Omental fat pad (tissue), 4 donors: ENCODE measurements at places on chromosomes 4 and X. TPM values are rescaled to one million over a fixed set of nuclear protein-coding genes. Genes with fewer than 3 reads are reported as not detected.

Gene DCLK2
- total RNA-seq, result 4.9 TPM

- DNase-seq, result no peak
Observed at GRCh38 chr4:140136509-140136908, 17.5 kb downstream of the MAML3 start.

DNA sequence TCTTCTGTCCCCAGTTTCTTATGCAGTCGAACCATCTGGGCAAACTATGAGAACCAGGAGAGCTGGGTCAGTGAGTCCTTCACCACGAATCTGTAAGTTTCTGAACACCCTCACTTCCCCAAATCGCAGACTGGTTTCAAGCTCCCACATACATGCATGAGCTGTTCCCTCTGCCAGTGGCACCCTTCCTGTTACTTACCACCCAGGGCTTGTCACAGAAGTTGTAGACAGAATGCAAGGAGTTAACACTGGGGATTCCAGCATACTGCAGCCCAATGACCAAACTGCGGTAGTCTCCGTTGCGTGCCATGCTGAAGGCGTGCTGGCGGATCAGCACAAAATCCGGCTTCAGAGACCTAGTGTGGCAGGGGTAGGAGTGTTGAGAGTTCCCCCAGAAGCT lies 14.6 kb downstream of the SYN1 start:
- no peak for DNase-seq

DNA sequence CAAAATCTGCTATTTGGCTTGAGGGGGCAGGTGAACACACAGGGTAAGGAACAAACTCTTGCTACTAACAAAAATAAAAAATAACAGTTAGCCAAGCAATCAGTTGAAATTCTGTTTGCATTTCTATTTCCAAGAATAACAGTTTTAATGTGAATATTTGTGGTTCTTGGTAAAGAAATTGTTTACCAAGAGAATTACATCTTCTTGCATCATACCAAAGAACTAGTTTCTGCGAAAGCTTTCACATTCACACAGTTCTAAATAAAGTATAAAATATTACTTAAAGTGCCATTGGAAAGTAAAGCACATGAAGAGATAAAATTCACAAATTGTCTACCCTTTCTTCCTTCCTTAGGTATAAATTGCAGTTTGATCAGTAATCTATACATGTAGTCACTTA lies 54.4 kb downstream of the KLHL4 start:
- DNase-seq, result no peak

DNA sequence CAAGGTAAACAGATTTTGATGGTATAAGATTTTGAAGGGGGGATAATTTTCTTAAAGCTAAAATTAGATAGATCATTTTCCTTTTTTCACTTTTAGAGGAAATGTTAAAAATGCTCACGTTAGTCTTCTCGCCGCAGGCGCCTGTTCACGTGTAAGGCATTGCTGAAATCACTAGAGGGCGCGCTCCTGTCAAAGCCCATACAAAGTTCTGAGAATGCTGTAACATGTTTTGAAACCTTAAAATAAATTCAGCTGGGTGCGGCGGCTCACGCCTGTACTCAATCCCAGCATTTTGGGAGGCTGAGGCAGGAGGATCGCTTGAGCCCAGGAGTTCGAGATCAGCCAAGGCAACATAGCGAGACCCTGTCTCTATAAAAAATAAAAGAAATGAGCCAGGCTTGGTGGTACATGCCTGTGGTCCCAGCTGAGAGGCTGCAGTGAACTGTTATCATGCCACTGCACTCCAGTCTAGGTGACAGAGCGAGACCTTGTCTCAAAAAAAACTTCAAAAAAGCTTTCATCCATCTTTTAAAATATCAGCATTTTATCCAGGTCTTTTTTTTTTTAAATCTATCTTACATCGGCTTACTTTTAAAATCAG lies 138.0 kb downstream of the RBMX2 start:
- no peak for DNase-seq

DNA sequence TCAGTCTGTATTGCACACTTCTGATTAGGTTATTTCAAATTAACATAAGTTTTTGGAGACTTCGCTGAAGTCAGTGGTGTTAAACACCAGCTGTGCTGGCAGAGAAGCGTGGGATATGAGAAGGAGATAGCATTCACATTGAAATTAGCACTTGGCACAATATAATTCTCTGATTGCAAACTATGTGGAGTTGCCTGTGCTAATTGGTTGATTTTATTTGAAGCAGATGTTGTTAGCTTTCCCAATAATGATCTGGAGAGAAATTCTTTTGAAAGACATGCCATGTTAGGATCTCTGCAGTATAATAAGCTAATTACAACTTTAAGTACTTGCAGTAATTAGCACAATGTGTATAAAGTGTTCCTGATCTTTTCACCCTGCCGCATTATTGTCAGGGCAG lies 367.4 kb upstream of the ARX start:
- no peak for DNase-seq

GRCh38 chr4:167114416-167114971 lies 119.8 kb downstream of the SPOCK3 start:
- DNase-seq, result no peak
